ENCODE measurements at places on chromosomes 7 and 10.

- DNase-seq: no peak
Observed at GRCh38 chr10:106304056-106304455, 860.5 kb downstream of the SORCS1 start.

DNA sequence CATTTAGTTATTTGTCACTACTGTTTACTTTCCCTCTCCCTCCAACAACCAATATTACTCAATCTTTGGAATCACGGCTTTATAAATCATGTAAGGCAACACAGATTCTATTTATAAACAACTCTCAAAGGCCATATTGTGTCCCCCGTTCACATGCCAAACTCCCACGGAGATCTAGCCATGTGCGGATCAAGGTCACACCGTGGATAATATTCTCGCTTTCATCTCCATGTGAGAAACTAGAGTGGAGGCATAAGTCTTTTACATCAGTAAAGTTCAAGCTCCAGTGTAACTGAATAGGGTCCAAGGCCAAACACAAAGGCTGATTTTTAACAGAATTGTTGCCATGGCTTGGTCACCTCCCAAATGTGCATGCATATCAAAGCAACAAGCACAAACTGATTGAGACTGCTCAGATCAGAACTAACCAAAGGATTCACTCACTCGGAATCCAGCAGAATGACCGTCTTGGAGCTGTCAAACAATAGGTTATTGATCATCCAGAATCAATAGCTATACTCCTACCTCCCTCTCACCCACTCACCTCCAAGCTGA, 569.5 kb upstream of the LRRN3 start:
- no peak for DNase-seq

DNA sequence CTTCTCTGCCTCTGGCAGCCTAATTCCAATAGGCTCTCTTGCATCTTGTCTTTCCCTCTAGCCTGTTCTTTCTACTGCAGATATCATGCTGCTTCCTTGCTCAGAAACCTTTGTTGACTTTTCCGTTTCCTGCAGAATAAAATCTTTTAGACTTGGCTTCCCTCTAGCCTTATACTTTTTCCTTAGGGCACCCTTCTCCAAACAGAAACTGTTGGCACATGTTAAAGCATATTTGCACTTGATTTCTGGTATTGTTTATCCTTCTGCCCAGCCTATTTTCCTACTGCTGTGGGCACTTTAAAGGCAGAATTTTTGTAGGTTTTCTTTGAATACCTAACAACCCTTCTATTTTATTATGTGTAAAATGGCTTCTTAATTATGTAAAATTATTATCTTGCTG, 4.6 kb downstream of the GNAI1 start:
- no peak for DNase-seq

- DNase-seq: no peak
Observed at GRCh38 chr7:122629412-122629953, 69.4 kb downstream of the RNF133 start.

DNA sequence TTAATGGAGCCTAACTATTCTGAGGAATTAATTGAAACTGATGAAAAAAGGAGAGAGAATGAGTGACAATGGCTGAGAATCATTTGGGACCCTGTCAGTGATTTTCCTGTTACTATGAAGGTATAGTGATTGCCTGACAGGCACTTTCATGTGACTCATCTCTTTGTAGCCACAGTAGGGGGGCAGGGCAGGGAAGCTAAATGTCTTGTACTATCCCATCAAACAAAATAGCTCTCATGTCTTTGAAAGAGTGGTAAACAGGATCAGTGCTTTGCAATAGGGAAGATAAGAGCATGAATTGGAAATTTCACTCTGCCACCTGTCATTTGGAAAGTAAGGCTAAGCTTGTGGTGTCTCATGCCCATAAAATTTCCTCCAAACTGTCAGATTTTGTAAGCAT, 94.5 kb upstream of the GSDME start:
- no peak for DNase-seq

DNA sequence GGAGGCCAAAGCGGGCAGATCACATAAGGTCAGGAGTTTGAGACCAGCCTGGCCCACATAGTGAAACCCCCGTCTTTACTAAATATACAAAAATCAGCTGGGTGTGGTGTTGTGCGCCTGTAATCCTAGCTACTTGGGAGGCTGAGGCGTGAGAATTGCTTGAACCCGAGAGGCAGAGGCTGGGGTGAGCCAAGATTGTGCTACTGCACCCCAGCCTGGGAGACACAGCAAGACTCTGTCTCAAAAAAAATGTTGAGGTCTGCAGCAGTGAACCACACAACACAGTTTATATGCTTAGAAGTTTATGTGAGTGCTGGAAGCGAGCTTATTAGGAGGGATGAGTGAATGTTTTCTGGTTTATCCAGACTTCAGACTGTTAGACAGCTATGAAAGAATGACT, 10.4 kb downstream of the LHPP start:
- no peak for DNase-seq

- no peak for DNase-seq
Observed at GRCh38 chr10:132702601-132703418, 83.1 kb downstream of the NKX6-2 start.

DNA sequence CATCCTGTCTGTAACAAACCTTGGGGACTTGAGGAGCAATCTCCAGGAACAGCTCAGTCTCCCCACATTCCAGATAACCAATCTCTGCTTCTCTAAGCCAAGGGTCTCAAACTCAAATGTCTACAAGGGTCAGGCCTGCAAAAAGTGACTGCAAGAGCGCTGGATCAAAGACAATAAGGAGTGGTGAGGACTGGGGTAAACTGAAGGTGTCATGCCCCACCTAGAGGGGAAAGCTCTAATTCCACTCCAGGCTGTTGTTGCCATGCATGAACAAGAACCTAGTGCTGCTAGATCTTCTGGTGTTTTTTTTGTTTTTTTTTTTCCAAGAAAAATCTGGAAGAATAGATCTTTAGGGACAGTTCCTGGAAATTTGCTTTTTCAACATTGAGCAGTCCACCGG, 117.9 kb upstream of the MACROH2A2 start:
- DNase-seq: no peak

- DNase-seq: no peak
Observed at GRCh38 chr10:92470026-92470425, 103.9 kb downstream of the IDE start.

GRCh38 chr7:28957751-28958234, 337 bp downstream of the TRIL start:
- no peak for DNase-seq

Measured in hematopoietic multipotent progenitor cell treated with erythropoietin and hydrocortisone succinate and interleukin-3 and kit ligand, for 17 days (in vitro differentiated cells).